Osteoblast (primary cell): ENCODE measurements at places on chromosomes 12 and 14. TPM values are rescaled to one million over a fixed set of nuclear protein-coding genes. Genes with fewer than 3 reads are reported as not detected.

FBXW8 gene
- 27.4 and 27.5 TPM in 2 replicates for total RNA-seq

CCDC184 gene
- under 0.01 TPM in 1 of 2 replicates, not detected in the other for total RNA-seq

- peaks cover 34% of the 10 kb centered on the region for H3K4me1 ChIP-seq
- DNase-seq = peak; percentile 88
- no peaks in the 10 kb centered on the region for H3K27me3 ChIP-seq
- peak overlapping the region; percentile 92 for H3K27ac ChIP-seq
- H3K4me3 ChIP-seq = no peak overlapping the region
Observed at GRCh38 chr14:23113431-23114119, 5.5 kb downstream of the CEBPE start.

DNA sequence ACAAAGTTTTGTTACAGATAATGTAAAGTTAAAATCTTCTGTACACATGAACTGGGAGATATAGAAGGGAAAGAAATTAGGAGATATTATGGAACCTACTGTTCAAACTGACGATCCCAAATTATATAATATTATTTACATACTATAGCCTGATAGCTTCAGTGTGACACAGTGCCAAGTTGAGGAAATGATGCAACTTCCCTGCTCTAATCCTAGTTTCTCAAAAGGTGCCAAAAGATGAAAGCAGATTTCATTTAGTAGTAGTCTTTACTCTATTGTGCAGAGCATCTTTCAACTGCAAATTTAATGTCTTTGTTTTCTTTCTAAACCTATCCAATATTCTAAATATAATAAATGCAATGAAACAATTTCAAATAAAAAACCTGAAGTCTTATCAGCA, 46.9 kb downstream of the COCH start:
- H3K4me3 ChIP-seq = no peak overlapping the region
- H3K36me3 ChIP-seq = peaks cover 9% of the 10 kb centered on the region
- H3K27me3 ChIP-seq = no peaks in the 10 kb centered on the region
- no peak for DNase-seq
- no peaks in the 10 kb centered on the region for H3K4me1 ChIP-seq
- no peak overlapping the region for H3K27ac ChIP-seq

GRCh38 chr14:22477569-22478194, 111.3 kb downstream of the DAD1 start:
- no peak overlapping the region for H3K27ac ChIP-seq
- H3K36me3 ChIP-seq = no peaks in the 10 kb centered on the region
- H3K4me3 ChIP-seq = no peak overlapping the region
- DNase-seq = no peak

GRCh38 chr12:81450920-81451739, 308.0 kb downstream of the PPFIA2 start:
- no peaks in the 10 kb centered on the region for H3K27me3 ChIP-seq
- DNase-seq = peak; percentile 36
- no peaks in the 10 kb centered on the region for H3K4me1 ChIP-seq
- no peaks in the 10 kb centered on the region for H3K36me3 ChIP-seq

GRCh38 chr12:96258104-96258961, 64.2 kb downstream of the ELK3 start:
- H3K4me1 ChIP-seq = peaks cover 14% of the 10 kb centered on the region
- H3K27ac ChIP-seq = peak overlapping the region; percentile 46
- peaks cover 32% of the 10 kb centered on the region for H3K36me3 ChIP-seq
- H3K4me3 ChIP-seq = no peak overlapping the region
- no peaks in the 10 kb centered on the region for H3K27me3 ChIP-seq

MYO1A gene
- under 0.01 TPM in 1 of 2 replicates, not detected in the other for total RNA-seq

DNA sequence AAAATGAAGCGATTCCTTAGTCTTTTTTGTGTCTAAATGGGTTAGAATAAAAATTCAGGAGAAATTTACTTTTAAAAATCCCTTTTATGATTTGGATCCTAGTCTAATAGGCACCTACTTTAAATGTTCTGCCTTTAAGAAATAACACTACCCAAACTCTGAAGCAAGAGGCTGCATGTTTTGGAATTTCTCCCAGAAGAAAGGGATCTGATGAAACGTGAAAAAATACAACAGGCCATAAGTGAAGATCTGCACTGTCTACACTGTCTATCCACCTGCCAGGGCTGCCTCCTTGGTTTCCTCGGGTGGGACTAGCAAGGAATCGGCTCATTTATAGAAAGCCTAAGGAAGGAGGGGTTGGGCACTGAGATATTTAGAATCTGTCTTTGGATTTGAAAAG, 22.1 kb downstream of the ACVR1B start:
- H3K4me3 ChIP-seq = no peak overlapping the region
- DNase-seq = no peak
- peak overlapping the region; percentile 45 for H3K27ac ChIP-seq
- no peaks in the 10 kb centered on the region for H3K27me3 ChIP-seq
- peaks cover 18% of the 10 kb centered on the region for H3K36me3 ChIP-seq

KRT3 gene
- total RNA-seq = not detected in 2 replicates

GRCh38 chr14:99731547-99732435, 47.7 kb downstream of the CYP46A1 start:
- no peak overlapping the region for H3K27ac ChIP-seq
- no peak overlapping the region for H3K4me3 ChIP-seq
- peak; percentile 77 for DNase-seq
